ENCODE measurements at places on chromosomes 11 and 22.

DNA sequence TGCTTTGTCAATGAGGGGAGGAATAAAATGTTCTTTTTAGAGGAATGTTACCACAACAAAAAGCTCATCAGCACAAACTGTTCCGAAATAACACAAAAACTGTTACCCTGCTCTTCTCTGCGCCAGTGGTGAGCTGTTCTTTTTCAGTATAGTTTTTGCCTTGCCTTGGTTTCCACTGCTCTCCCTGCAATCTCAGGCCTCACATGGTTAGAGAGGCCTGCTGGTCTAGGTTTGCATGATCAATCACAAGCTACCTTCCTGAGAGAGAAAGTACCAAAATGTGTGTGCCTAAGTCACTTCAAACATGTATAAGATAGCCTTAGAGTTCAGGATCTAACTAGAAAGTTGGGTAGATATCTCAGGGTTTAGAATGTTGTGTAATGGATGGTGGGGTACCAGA is 114.6 kb downstream of the STIM1 start:
- no peak for DNase-seq

DNA sequence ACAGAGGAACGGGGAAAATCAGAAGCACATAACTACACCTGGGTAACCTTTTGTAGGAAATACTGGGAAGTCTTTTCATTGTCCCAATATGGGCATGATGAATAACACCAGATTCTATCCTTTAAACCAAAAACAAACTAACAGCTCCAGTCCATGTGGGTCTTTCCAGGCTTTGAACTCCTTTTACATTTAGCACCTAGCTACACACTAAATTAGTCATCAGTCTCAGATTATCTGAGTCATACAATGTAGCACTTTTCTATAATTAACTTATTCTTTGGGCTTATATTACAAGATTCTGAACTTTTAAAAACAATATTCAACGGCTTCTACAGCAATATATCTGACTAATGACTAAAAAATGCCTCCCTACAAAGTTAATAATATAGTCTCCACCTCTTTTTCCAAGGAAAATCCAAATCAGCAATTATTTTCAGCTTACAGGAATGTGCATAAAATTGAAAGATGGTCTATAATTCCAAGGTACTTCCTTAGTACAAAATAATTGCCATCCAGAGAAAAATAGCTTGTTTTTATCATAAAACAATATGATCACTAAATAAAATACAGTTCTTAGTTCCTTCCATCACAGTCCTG is 26.3 kb downstream of the STK33 start:
- DNase-seq: peak; percentile 26

DNA sequence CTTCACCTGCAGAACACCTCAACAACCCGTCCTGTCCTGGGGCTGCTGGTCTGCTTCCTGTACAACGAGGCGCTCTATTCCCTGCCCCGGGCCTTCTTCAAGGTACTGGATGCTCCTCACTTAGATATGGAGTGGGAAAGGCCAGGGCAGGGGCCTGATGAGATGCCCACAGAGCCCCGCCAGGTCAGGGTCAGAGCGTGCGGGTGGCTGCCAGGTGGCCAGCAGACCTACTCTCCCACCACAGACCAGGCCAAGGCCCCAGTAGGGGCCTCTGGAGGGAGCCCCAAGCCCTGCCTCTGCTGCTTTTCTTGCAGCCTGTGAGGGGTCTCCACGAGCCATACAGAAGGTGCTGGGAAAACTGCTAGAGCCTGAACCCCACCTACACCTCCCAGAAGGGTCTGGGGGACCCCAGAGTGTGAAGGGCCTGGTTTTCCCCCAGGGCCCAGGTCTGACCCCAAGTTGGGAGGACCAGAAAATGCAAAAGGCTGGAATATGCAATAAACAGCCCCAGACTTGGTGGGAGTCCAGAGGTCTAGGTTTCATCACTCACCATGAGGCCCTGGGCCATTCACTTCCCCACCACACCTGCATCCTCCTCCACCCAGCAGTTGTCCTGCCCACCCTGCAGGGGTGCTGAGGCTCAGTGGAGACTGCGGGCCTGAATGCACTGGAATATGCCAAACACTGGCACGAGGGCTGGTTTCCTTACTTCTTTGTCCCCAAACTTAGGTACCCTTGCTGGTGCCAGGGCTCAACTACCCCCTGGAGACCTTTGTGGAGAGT is 14.7 kb downstream of the ZDHHC24 start:
- no peak for DNase-seq

DNA sequence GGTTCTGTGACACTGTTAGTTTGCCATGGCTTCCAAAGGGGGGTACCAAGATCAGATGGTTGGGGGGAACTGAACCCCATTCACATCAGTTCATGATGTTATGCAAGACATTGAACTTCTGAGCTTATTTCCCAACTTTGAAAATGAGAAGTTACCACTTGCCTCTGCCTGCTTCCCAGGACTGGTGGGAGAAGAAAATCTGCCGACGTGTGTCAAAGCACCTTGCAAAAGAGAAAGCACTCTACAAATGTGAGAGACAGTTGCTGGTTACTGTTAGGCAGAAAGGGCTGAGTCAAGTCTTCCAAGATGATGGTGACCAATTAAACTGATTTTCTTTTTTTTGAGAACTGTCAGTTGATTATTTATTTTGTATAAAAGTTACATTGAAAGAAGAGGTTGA is 45.6 kb downstream of the SMCO4 start:
- DNase-seq: no peak

- no peak for DNase-seq
Observed at GRCh38 chr11:115980337-115981103, 476.3 kb upstream of the CADM1 start.

DNA sequence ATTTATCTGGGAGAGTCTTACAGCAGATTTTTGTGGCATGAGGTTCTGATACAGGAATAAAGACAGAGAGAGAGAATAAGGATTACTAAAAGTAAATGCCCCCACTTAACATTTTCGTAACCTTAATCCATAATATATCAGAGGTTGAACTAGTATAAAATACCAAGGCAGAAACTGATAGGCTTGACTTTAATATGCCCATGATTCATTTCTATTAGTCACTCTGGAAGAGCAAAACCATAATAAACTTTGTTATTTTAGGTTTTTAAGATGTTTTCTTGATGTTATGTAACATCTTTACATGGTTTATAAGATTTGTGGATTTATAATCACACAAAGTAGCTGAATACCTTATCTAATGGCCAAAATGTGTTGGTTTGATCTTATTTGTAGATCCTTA is 19.1 kb downstream of the GUCY1A2 start:
- peak; percentile 19 for DNase-seq

- no peak for DNase-seq
Observed at GRCh38 chr22:45818424-45819085, 146.9 kb downstream of the ATXN10 start.

GRCh38 chr11:110098645-110099044 is 5.5 kb downstream of the ZC3H12C start:
- DNase-seq: peak; percentile 34

All from HCEC 1CT (cell line).